ENCODE measurements at places on chromosomes 5 and 9. TPM values are rescaled to one million over a fixed set of nuclear protein-coding genes. Genes with fewer than 3 reads are reported as not detected.

CEL gene
- 5.3 TPM for polyA plus RNA-seq

PSD2 gene
- 2.3 TPM for polyA plus RNA-seq

HMMR gene
- polyA plus RNA-seq: 28.8 TPM

C9orf50 gene
- 0.29 TPM for polyA plus RNA-seq

TMEM174 gene
- polyA plus RNA-seq: 0.34 TPM

PIP5KL1 gene
- polyA plus RNA-seq: 1.8 TPM

RMRP gene
- polyA plus RNA-seq: not detected

PCSK1 gene
- polyA plus RNA-seq: 0.26 TPM

NDUFAF2 gene
- 28.7 TPM for polyA plus RNA-seq

WNK2 gene
- 31.1 TPM for polyA plus RNA-seq
